ENCODE measurements at places on chromosomes 2 and 18.

DNA sequence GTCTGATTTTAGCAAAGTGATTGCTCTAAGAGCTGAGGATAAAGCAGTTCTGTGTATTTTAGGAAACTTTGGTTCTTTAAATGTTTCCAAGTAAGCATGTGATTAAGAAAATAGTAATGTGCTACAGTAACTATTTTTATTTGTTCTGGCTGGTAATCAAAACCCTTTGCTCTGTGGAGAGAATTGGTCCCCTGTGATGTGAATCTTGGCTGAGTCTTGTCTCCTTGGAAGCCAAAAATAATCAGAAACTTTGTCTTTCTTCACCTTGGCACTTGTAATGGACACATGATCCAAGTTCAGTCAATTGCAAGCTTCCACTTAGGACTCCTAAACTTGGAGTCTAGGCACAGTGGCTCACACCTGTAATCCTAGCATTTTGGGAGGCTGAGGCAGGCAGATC is 422.7 kb upstream of the CDH20 start:
- DNase-seq: no peak

- DNase-seq: no peak
These were observed 5.0 kb downstream of the ARL4C start for GRCh38 chr2:234491897-234492296.

- no peak for DNase-seq
These were observed 71.7 kb upstream of the SKOR2 start for GRCh38 chr18:47323158-47323557.

DNA sequence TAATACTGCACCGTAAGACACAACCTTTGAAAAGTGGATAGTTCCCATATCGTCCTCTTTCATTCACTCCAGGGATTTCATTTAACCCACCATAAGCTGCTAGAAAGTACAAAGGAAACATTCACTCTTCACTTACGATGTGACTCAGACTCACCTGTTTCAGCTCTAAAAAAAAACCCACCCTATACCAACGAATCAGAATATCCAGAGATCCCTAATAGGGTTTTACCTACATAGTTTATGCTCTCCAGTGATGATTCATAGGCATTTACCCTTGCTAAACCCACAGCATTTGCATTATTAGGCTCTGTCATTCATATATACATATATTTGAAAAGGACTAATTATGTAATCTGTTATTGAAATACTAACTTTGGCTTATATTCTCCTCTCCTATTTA is 60.2 kb downstream of the PRPF40A start:
- no peak for DNase-seq

DNA sequence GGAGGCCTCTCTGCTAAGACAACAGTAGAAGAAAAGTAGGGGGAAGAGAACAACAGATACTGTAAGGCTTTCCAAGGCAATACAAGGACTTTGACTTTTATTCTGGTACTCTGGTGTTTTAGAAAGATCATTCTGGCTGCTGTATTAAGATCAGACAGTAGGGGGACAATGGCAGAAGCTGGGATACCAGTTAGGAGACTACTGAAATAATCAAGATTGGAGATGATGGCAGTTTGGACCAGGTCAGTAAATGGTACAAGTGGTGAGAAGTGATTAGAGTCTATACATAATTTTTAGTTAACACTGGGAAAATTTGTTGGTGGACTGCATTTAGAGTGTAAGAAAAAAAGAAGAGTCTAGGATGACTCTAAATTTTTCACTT is 139.7 kb downstream of the ROCK1 start:
- no peak for DNase-seq

DNA sequence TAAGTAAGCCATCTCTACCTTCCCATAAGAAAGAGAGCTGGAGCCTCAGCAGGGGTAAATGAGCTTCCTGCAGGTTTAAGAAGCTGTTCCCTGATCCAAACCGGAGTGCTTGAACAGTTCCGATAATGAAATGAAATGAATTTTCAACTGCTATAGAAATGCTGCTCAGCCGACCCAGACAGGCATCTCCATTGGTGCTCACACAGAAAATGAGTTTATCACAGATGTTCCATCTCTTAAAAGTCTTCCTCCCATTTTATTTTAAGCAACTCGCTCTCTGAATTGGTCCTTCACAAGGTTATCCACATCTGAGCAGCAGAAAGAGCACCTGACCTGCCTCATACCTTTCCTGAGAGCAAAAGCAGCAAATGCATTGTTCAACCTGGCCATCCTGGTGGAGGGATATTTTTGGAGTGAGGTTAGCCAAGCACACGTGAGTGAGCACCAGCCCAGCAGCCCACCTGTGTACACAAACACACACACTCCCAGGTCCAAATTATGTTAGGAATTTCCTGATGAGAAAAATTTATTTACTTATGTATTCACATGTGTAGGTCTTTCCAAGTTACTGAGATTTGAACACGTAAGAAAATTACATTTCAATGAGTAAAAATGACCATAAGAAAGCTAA is 42.2 kb upstream of the CCDC68 start:
- no peak for DNase-seq

GRCh38 chr18:60069145-60069544 is 169.3 kb downstream of the PMAIP1 start:
- DNase-seq: no peak

DNA sequence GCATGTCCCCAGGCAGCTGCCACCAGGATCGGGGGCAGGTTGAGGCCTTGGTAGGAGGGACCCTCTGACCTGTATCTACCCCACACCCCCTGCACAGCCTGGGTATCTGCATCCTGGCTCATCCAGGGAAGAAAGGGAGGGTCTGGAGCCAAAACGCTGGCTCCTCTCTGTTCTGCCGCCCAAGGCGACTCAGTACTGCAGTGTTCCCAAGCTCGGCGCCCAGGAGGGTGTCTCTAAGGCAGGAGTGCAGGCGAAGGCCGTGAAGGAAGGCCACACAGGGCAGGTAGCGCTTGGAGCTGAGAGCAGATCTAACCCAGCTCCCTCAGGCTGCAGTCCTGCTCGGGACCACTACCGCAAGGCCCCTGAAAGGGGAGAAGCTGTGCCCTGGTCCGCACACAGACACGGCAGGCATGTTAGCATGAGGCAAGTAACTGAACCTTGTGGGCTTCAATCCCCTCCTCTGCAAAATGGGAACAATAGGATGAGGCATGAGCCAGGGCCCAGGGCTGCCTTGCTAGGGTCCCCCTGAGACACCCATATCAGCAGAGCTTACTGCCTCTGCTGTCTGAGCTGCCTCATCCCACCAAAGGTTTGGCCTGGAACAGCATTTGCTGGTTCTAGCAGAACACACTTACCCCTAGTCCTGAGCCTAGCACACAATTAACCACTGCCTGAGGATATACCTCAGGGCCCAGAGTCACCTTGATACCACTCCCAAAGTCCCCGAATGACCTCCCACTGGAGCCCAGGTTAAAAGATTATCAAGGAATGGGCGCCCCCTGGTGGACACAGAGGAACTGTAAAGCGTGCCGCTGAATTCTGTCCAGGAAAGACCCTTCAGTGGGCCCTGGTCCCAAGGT is 6.5 kb downstream of the PTMA start:
- DNase-seq: peak; percentile 75

DNA sequence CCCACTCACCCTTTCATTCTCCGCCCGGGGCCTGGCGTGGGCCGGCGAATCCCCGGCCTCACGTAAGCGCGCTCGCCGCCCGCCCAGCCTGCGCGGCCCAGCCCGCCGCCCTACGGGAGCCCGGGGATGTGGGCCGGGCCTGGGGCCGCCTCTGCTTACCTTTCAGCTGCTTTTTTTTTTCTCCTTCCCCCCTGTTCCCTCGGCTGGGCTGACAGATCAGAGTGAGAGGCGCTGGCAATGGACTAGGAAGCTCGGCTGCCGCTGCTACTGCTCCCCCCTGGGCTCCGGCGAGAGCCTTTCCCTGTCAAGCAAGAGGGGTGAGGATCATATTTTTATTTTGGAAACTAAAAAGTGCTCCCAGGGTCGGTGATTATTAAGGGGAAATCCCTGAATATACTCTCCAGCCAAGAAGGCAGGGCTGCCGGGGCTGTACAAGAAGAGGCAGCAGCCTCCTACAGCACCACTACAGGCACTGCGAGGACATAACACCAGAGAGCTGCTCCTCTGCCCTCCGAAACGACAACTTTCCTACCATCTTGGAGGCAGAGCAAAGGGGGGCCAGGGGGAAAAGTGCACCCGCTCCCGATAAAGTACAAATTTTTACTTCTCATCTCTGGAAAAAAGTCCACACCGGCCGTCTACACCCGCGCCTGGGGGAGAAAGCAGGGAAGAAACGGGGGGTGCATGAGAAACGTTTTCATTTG is at the start of gene INO80D:
Gene INO80D, minus strand, starts transcription at position 433 of the 704 bp plus-strand sequence. CDS start 23,158 bp downstream, outside the sequence.
- DNase-seq: peak; percentile 76

- no peak for DNase-seq
These were observed 133.6 kb downstream of the SP3 start for GRCh38 chr2:173831312-173832229.

- DNase-seq: no peak
These were observed 28.4 kb downstream of the NGEF start for GRCh38 chr2:232984451-232985207.

GRCh38 chr2:156455361-156455975 is 19.3 kb downstream of the GPD2 start:
- DNase-seq: no peak

DNA sequence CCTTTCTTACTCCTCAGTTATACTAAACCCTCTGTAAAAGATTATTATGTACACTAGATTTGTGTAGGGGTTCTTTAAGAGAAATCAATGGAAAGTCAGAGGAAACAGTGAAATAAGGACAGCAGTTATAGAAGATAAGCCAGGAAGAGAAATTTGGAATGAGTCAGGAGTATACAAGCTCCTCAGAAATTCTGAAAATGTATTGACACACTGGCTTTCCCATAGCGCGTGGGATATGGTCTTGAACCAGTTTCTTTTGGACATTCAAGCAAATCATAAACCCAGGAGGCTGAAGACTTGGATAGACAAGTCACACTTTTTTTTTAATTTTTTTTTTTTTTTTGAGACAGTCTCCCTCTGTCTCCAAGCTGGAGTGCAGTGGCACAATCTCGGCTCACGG is 316.1 kb upstream of the MMADHC start:
- no peak for DNase-seq

DNA sequence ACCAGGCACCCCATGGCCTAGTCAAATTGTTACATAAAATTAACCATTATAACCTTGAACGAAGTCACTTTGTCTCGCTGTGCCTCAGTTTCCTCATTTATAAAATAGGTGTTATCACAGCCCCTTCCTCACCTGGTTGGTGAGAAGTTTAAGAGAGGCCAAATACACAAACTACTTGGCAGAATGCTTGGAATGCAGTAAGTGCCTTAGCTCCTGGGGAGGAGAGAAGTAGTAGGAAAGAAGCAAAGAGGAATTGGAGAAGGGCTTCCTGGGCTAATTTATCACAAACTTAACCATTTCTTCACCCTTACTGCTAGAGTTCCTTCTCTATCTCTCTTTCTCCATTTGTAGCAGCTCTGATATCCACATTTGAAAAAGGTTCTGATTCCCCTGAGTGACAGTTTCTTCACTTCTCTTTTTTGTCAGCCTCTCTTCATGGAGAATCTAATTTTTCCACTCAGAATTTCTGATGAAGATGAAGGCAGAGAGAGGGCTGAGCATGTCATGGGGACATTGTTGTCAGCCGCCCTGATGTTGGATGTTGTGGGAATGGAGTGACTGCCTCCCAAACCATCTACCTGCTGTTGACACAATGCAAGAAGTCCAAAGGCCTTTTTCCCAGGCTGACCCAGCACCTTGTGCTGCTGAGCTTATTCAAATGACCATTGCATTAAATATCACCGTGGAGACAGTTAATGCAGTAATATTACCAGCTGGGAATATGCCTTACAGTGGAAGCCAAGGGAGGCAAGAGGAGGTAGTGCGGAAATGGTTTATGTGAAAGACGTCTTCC is 60.4 kb downstream of the BOD1L2 start:
- DNase-seq: no peak

DNA sequence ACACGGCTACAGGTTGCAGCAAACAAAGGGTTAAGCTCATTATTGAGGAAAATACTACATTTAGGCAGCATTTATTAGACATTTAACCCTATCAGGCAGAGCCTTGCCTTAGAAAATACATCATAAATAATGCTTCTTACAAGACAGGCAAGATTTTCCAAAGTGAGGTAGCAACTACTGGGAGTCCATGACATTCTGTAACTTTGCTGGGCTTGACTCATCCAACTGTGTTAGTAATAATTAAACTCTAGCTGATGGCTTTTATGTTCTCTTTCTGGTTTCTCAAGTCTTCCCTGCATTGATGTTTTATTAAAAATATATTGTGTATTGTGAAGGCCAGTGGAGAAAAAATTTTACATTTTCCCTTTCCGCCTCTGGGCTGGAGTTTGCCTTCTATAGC is 291.3 kb downstream of the AFF3 start:
- no peak for DNase-seq

DNA sequence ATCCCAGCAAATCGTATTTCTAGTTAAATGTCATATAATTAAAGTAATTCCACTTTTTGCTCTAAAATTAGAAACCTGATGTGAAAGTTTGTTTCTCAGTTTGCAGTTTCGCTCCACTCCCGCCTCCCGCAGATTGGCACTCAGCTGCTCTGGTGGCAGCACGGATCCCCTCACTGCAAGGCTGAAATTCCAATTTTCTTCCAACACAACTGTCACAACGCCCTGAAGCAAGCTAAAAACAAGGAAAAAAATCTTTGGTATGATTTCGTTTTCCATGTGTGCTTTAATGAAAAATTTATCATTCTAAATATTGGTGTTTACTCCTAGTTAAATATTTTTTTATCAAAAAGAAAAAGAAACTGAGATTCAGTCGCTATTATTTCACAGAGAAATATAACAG is 38.5 kb downstream of the FTCDNL1 start:
- no peak for DNase-seq

DNA sequence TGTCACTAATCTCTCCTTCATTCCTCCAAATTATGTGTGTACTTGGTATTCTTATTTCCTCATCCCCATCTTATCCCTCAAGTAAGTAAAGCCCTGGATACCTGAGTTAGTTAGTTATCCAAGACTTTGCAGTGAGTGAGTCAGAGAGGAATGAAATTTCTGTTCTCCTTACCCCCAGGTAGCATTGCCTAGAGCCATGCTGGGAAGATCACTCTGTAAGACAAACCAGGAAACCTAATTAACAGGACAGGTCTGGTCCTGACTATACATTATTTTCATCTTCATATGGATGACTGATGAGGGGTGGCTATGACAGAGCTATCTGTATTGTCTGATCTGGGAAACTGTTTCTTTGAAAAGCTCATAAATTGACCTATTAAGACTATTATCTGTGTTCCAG is 55.0 kb upstream of the ITGA6 start:
- DNase-seq: no peak

DNA sequence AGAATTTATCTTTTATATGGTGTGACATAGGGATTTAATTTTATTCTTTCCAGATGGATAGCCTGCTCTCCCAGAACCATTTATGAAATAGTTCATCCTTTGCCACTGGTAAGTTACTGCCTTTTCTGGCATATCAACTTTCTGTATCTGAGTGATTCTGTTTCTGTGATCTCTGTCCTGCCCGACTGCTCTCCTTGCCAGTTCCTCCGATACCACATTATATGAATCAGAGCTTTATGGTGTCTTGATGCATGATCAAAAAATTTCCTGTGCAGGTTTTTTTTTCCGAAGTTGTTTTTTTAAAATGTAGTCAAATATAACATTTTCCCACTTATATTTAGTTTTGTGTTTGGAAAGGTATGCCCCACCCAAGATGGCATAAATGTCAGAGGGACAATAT is 242.5 kb downstream of the CYP26B1 start:
- no peak for DNase-seq

GRCh38 chr2:156897548-156897947 is 360.0 kb upstream of the GALNT5 start:
- no peak for DNase-seq

GRCh38 chr2:134778372-134778771 is 59.6 kb upstream of the TMEM163 start:
- no peak for DNase-seq

- no peak for DNase-seq
These were observed 99.5 kb downstream of the EPB41L3 start for GRCh38 chr18:5444269-5444668.

GRCh38 chr2:173966274-173967098 is 1.3 kb upstream of the SP3 start:
- no peak for DNase-seq

All from activated naive CD4-positive, alpha-beta T cell (primary cell).